Stimulated activated CD8-positive, alpha-beta memory T cell treated with anti-CD3 and anti-CD28 coated beads, Interleukin-7, amount 100 ng/mL, for 1 hour (primary cell): ENCODE measurements at places on chromosomes 5 and 9.

- no peak for DNase-seq
These were observed 17.0 kb upstream of the TNC start for GRCh38 chr9:115134941-115135340.

- DNase-seq, result no peak
These were observed 47.6 kb downstream of the ZDHHC21 start for GRCh38 chr9:14645648-14646047.

DNA sequence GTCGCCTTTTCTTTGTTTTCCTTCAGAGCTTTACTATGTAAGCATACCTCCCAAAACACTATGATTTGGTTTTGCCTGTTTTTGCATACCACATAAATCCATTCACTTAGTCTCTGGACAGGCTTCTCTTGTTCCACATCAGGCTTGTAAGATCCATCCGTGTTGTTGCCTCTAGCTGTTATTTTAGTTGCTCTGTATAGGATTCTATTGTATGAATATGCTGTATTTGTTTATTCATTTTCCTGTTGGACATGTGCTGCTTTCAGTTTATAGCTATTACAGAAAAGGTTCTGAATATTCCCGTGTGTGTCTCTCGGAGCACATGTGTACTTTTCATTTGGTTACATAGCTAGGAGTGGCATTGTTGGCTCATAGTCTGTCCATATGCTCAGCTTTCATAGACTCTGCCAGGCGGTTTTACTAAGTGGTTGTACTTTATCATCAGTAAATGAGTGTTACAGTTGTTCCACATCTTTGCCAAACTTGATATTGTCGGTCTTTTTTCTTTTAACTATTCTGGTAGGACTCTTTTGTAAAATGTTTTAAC lies 41.8 kb downstream of the NUP214 start:
- no peak for DNase-seq

GRCh38 chr5:96387616-96388015 lies 45.4 kb downstream of the PCSK1 start:
- DNase-seq, result no peak

GRCh38 chr5:146137967-146138403 lies 32.6 kb upstream of the PLAC8L1 start:
- no peak for DNase-seq

GRCh38 chr9:7172154-7173115 lies 414.7 kb downstream of the KDM4C start:
- DNase-seq, result no peak

- no peak for DNase-seq
These were observed 2.1 kb downstream of the ZNF608 start for GRCh38 chr5:124744170-124744971.
